ENCODE measurements at places on chromosomes 6 and 20. TPM values are rescaled to one million over a fixed set of nuclear protein-coding genes. Genes with fewer than 3 reads are reported as not detected.

Gene OPRL1
- total RNA-seq: 2.2 TPM

GRCh38 chr6:9085054-9085708, 649.8 kb upstream of the SLC35B3 start:
- DNase-seq: no peak

Gene BPIFB4
- total RNA-seq: not detected

Gene PTPRK
- 44.8 TPM for total RNA-seq

DNA sequence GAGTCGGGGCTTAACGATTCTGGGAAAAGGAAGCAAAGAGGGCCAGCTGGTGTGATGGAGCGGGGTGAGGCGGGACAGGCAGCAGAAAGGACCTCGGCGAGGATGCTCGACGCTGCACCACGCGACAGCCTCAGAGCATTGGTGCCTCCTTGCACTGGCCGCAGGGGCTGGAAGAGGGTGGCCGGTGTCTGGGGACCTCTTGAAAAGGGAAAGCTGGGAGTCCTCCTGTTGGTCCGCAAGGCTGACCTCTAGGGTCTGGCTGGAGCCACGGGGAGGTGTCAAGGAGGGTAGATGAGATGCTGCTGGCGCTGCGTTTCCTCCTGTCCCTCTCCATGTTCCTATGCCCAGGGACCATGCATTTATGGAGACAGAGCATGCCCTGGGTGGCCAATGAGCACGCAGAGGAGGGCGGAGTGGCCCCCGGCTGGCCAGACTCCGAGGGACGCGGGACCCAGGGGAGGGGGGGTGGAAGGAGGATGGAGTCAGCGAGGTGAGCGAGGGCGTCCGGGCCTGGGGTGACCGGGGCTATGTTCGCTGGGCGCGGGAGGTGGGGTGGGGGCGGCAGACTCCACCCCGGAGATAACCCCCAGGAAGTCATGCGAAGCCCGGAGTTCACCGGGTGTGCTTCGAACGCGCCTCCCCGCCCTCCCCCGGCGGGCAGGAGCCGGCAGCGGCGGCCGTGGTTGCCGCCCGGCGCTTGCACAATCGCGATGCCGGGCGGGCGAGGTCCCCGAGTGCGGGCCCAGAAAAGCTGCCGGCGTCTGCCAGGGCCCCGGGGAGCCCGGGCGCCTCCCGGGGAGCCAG, at the start of gene CYP24A1:
Gene CYP24A1 (minus strand): TSS at position 334 of the 804 bp plus-strand sequence. CDS start 407 bp downstream, outside the sequence.
- peak; percentile 45 for DNase-seq

Gene VWA7
- total RNA-seq: 1.2 TPM

Gene ZC2HC1B
- not detected for total RNA-seq

DNA sequence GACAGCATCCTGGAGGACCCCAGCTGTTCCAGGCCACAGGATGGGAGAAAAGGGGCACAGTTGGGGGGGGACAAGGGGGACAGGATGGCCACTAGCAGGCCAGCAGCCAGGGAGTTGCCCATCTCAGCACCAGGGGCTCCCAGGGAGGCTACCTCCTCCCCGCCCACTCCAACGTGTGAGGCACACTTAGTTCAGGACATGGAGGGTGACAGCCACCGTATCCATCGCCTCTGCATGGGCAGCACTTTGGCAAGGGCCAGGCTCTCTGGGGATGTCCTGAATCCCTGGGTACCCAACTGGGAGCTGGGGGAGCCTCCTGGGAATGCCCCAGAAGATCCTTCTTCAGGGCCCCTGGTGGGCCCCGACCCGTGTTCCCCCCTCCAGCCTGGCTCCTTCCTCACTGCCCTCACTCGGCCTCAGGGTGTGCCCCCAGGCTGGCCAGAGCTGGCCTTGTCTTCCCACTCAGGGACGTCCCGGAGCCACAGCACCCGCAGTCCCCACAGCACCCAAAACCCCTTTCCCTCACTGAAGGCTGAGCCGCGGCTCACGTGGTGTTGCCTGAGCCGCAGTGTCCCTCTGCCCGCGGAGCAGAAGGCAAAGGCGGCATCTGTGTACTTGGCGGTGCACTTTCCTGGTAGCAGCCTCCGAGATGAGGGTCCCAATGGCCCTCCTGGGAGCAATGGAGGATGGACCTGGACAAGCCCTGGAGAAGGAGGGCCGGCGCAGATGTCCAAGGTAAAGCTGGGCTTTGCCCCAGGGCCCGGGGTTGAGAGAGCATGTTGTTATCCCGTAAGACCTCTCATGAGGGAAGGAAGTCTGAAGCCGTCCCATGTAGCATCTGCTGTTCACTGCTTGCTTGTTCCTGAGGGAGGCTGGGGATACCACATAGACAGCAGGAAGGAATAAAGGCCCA, 30.7 kb downstream of the ZNF831 start:
- DNase-seq: no peak

DNA sequence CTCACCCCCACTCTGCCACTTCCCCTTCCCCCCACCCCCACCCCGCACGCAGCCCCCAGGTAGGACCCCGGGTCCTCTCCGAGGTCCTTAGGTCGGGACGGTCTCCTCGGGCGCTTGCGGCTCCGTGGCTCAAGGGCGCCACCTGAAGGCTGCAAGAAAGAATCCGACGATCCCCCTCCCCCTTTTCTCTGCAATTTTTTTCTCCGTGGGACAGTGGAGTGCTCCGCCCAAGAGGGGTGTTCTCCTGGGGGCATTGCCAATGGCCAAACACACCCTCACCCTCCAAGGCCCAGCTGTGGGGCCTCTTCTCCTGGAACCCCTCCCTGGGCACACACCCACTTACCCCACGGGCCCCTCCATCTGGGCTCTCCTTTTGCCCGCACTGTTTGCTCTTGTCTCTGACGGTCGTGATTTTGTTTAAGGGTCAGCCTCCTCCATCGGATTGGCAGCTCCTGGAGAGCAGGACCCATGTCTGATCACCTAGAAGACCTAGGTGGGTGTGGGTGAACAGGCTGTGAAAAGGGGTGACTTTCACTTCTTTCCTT, 1.1 kb upstream of the TMEM74B start:
- peak; percentile 70 for DNase-seq

Gene C20orf141
- not detected for total RNA-seq

Gene CNR1
- 0.25 TPM for total RNA-seq

GRCh38 chr20:44083220-44083933, 103.6 kb downstream of the JPH2 start:
- DNase-seq: no peak

DNA sequence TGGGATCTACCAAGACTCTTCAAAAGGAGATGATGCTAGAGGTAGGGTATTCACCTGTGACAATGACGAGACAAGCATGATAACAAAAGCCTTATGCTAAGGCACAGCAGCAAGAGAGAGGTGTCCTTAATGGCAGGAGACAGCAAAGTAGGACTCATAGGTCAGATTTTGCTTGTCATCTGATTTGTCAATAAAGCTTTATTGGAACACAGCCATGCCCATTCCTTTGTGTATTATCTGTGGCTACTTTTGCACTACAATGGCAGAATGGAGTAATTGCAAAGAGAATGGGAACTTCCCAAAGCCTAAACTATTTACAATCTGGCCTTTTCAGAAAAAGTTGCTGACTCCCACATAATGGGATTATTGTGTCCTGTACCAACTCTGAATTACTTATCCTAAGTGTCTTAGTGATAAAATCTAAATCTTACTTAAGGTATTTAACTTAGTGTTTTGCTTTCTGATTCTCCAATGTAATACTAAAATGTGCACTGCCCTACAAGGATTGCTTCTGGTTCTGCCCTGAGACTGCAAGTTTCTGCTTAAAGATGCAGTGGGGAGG, 221.6 kb downstream of the CDC5L start:
- DNase-seq: no peak

Gene CRIP3
- 48.9 TPM for total RNA-seq

DNA sequence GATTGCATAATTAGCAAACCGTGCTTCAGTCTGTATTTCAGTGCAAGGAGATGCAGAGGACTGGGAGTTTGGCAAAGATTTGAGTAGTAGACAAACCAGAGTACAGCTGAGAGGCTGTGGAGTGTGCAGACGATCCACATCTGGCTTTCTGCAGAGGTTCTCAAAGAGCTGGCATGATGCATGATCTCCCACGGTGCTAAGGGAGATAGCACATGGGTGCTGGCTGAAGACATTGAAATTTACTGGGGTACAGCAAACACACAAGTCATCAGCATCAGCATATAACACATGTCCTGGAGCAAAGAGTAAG, 79.0 kb upstream of the FAM184A start:
- DNase-seq: no peak

- DNase-seq: no peak
Measured at GRCh38 chr6:44666324-44666723, 278.8 kb downstream of the CDC5L start.

- DNase-seq: no peak
Measured at GRCh38 chr20:1555952-1556351, 1.6 kb downstream of the SIRPD start.

DNA sequence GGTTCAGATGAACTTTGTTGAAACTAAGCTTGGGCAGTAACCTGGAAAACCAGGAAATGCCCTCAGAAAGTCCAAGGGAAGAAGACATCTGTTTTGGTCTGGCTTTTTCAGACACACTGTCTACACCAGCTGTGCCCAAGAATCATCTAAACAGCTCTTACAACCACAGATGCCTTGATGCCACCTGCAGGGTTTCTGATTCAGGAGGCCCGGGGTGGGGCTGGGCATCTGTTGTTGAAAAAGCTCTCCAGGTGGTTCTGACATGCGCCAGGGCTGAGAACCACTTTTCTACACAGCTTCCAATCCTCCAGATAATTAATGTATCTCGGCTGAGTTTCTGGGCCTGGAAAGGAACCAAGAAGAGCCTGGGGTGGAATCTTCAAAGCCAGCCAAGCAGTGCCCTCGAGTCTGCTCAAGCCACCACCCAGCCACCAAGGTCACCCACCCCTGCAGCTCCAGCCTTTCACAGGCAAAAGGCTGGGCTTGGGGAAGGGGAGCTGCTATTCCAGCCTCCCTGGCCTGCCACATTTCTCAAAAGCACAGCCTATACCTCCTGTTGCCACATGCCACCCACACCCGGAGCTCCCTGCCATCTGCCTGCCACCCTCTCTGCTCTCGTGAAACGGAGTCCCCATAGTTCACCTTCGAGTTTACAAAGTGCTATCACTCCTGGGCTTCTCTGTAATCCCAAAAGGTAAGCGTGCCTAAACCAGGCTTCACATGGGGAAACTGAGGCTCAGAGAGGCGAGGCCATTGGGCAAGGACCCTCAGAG, 9.4 kb downstream of the MDGA1 start:
- no peak for DNase-seq

Gene AIF1
- total RNA-seq: 5.4 TPM

GRCh38 chr20:63086421-63087235, 79.9 kb upstream of the BHLHE23 start:
- DNase-seq: peak; percentile 6

DNA sequence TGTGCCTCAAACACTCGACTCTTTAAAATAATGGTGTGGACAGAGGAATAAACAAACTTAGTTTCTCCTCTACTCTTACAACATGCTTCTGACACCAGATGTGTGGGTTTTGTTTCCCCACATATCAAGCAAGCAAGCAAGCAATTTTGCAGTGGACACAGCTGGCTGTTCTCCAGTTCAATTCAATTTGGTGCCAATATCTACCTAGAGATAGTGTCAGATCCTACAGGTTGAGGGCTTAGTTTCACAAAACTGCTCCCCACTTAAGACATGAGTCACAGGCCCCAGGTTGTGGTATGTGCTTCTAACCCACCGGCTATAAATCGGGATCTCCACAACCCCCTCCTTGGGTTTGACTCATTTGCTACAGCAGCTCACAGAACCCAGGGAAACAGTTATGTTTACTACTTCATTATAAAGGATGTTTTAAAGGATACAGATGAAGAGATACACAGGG, 131.4 kb upstream of the TRAF3IP2 start:
- no peak for DNase-seq

GRCh38 chr6:117508450-117508971, 26.0 kb downstream of the DCBLD1 start:
- DNase-seq: no peak

DNA sequence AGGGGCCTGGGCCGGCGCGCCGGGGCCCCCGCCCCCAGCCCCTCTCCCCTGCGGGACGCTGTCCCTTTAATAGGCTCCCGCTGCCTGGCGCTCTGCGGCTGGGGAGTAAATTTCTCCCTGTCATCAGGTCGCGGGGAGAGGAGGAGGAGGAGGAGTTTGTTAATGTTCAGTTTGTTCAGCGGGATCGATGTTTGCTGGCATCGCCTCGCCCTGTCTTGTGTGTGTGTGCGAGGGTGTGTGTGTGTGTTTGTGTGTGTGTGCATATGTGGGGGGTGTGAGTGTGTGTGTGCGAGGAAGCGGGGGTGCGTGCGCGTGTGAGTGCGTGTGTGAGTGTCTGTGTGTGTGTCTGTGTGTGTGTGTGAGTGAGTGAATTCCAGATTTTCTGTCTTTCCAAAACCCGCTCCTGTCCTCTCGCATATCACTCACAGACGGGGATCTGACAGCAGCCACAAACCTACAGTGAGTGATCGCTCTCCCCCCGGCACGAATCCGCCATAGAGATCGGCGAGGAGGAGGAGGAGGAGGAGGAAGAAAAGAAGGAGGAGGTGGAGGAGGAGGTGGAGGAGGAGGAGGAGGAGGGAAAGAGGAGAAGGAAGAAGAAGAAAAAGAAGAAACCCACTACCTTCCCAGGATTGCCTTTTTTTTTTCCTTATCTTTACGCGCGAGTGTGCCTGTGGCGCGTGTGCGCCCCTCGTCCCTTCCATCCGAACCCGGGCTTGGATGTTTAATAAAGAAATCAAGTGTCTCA, at the start of gene TSHZ2:
Gene TSHZ2 (plus strand): TSS at position 169 of the 748 bp plus-strand sequence. CDS start 936 bp downstream, outside the sequence.
- DNase-seq: peak; percentile 41

- DNase-seq: no peak
Measured at GRCh38 chr6:54096811-54097210, 14.4 kb upstream of the MLIP start.
